ENCODE measurements at places on chromosomes 2 and 18.

- DNase-seq = no peak
Measured at GRCh38 chr2:239657992-239658391, 257.2 kb upstream of the HDAC4 start.

DNA sequence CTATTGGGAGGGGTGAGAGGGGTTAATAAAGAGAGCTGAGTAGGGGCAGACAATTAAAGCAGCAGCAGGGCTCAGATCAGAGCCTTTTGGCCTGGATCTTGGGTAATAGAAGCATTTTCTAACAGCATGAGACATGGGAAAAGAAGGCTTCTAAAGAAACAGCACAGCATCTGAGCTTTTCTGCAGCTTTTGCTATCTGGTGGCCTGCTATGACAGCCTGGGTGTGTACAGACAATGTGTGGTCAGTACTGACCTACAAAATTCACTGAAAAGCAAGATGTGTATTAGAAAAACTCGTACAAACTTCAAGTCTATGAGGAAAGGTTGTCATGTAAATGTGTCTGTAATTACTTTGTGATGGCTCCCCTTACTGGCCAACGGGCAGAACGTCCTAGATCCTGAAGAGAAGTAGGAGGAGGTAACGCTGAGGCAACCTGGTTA, 95.6 kb downstream of the GALNT3 start:
- DNase-seq = no peak

GRCh38 chr2:85698880-85699254, 4.7 kb downstream of the GNLY start:
- no peak for DNase-seq

- no peak for DNase-seq
Measured at GRCh38 chr2:205800773-205801172, 118.5 kb downstream of the NRP2 start.

DNA sequence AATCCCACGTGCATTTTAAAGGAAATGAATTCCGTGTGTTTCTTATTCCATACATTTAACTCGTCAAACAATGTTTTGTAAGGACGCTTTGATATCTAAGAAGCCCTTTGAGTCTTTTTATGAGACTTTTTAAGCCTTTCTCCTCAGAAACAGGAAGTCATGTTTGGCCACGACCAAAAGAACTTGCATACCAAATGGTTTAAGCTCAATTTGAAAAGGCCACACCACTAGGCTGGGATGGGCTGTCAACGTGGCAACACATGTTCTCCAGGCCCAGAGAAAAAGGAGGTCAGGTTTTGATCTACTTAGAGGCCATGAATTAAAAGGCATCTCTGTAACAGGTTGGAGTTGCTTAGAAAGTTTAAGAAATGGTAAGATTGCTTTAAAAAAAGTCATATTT, 441.8 kb downstream of the CMPK2 start:
- no peak for DNase-seq

GRCh38 chr2:211114826-211115455, 558.5 kb downstream of the CPS1 start:
- DNase-seq = no peak

- no peak for DNase-seq
Measured at GRCh38 chr2:188381614-188382013, 89.9 kb downstream of the GULP1 start.

DNA sequence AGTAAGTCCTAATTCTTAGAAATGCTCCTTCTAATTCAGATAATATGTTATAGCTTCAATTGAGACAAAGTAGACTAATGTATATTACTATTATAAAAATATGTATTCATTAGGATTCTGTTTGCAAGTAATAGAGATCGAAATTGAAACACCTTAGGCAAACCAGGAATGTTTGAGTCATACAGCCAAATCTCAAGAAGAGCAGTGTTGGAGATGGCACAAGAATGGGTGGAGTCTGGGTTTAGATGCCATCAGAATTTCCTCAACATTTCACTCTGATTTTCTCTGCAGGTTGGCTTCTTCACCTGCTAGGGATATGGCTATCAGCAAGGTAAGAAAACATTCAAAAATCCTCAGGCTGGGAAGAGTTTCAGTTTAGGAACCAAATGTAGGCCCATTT, 405.4 kb downstream of the CCDC85A start:
- no peak for DNase-seq

DNA sequence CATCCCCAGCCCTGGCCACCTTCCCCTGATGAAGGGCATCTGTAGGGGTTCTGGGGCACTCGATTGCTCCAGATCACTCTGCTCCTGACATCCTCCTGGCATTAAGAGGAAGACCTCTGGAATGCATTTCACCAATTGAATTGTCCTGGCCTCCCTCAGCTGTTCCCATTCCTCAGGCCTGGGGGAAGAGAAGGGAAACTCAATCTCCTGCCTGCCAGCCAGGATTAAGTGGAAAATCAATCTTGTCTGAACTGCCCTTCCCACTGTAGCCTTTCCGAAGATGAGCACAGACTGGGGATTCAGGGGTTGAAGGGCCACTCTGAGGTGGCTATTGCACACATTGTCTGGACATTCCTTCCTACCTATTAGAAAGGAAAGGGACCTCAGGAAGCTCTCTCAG, 99.8 kb downstream of the ALK start:
- DNase-seq = no peak

DNA sequence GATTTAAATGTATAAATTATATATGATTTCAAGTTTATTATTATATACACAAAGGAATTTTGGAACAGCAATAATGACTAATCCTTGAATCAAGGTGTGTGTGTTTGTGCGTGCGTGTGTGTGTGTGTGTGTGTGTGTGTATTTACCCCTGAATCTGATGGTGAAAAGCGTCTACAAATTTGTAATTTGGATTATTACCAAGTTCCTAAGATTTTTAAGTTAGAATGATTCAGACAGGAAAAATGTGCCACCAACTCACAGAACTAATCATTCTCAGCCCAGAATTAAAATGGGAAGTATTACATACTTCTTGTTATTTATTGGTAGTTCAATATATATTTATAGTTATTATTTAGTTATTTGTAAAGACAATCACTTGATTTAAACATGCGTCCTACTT, 12.3 kb downstream of the CALCRL start:
- no peak for DNase-seq

DNA sequence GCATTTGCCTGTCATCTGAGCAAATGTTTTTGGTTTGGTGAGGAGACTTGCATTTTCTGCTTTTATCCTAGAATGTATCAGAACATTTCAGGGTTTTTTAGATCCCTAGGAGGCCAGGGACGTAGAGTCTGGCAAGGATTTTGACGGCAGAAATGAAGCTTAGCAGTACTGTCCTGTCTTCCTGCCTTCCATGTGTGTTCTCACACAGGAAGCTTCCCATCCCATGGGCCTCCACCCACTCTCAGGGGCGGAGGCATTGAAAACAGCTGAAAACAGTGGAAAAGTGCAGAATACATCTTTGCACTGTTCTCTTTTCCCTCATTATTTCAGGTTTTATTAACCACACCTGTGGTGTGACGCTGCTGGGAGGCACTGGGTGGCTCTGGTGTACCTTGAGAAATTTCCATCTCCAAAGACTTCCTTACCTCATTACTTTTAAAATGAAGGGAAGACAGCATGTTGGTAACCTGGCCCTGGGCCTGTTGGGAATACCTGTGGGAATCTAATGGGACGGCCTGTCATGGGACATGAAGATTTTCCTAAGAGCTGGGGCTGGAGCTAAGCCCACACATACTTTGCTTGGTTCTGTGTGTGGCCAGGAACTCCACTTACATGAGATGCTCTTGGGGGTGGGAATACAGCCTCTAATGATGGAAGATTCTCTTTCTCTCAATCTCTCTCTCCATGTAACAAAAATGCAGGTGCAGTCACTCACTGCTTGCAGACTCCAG, 20.5 kb downstream of the PCARE start:
- no peak for DNase-seq

DNA sequence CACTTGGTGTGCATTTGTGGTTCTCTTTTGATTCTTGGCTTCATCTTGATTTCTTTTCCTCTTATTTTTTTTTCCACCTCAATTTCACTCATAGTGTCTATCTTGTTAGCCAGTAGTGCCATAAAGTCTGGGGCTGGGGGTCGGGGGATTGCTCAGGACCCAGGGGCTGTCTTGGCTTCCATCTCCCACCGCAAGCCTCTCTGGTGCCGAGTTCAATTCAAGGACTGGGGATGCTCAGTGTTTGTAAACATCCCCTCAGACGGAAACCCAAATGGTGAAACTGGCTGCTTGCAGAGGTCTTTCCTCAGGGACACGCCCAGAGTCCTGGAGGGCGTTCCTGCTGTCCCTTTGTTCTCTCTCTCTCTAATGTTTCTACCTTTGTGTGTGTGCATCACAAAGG, 173.3 kb downstream of the TWIST2 start:
- no peak for DNase-seq

GRCh38 chr2:214169281-214169680, 241.6 kb upstream of the VWC2L start:
- no peak for DNase-seq

- DNase-seq = no peak
Measured at GRCh38 chr2:206701952-206702605, 16.1 kb downstream of the DYTN start.

DNA sequence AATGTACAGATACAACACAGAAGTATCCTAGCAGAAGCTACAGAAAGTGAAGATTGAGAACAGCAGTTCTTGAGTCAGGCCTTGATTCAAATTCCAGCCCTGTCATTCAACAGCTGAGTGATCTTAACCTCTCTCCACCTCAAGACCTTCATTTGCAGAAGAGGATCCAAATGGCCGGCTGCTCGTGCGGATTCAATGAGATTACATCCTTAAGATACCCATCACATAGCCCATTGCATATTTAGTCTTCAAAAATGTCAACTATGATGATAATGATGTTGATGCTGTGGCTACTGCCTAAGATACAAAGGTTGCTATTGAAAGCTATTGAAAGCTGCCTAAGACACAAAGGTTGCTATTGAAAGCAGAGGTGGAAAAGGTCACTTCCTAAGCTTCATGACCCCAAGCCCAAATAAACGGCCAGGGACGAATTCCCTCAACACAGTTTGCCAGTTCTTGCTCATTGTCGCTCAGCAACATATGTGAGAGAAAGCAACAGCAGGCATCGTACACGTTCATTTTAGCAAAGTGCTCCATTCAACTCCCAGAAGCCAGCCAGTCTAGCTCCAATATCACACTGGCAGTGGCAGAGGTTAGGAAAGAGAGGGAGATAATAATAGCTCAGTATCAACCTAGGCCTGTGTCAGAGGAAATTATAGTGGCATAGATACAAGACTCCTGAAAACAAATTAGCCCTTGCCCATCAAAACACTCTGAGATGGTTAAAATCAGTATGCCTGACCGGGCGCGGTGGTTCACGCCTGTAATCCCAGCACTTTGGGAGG, 36.1 kb downstream of the MRPL35 start:
- no peak for DNase-seq

DNA sequence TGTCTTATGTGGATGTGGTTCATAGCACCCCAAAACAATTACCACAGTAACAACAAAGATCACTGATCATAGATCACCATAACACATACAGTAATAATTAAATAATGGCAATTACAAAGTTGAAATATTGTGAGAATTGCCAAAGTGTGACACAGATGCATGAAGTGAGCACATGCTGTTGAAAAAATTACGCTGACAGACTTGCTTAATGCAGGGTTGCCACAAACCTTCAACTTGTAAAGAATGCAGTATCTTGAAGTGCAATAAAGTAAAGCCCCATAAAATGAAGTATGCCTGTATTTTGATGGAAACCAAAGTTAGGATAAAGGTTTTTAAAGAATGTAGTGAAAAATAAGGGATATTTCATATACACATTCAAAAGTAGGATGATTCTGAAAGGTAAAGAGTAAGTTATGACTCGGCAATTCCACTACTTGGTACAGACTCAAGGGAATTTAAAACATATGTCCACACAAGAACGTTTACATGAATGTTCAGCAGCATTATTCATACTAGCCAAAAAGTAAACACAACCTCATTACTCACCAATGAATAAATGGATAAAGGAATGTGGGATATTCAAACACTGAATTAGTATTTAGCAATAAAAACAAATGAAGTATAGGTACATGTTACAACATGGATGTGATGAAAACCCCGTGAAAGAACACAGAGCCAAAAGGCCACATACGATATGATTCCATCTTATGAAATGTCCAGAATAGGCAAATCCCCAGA, 61.6 kb downstream of the SCN9A start:
- DNase-seq = no peak

DNA sequence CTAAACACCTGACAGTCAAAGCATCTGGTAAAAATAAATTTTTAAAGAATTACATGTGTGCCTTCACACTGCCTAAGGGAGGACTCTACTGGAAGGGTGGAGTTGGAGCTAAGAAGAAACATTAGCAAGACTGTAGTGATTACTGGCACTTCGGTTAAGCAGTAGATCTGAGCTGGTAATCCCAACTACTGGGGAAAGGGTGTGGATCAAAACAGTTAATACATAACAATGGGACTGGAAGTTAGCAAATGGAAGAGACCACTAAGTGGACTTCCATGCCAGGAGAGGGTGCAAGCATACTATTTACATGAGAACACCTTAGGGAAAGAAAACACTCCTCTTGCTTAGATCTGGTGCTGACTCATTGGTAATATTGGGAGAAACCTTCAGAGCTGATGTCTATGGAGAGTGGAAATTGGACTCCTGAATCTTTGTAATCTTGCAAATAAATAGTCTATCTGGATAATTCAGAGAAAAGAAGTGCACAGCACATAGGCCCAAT, 519.6 kb upstream of the LINC00305 start:
- DNase-seq = no peak

GRCh38 chr18:58895385-58895784, 30.7 kb downstream of the ZNF532 start:
- no peak for DNase-seq

DNA sequence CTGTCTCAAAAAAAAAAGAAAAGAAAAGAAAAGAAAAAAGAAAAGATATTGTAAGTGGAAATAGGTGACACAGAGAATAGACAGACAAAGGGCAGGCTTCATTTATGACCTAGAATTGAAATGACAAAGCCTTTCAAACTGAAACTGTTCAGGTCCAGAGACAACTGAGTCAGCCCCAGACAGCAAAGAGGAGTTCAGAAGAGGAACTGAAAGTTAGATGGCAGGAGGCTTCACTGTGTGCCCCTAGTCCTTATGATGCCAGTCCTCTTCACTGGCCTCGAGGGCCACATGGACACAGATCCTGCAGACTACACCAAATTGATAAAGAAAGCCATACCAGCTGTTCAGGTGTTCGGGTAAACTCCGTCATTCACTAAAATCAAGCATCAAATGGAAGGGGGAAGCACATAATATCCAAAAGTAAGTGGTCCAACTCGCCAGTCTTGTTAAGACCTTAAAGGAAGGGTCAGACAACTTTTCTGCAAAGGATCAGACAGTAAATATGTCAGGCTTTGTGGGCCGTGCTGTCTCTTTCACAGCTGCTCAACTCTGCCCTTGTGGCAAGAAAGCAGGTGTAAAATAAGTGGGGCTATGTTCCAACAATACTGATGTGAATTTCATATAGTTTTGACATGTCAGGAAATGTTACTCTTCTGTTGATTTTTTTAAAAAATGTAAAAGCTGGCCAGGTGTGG, 231.9 kb upstream of the MGAT5 start:
- no peak for DNase-seq

DNA sequence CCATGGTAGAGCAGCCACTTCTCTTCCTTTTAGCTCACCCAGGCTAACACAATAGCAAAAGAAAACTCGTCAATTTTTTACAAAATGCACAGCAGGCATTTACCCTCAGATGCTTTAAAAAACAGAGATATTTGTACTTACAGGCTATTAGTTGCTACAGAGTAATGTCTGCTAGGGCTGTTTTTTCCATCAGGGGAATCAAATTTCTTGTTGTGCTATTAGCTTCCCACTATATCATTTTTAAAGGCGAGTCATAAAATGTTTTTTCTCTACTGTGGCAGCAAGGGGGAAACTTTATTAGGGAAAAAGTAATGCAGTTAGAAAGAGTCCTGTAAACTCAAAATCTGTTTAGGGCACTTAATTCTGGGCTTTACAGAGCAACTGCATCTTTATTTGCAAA, 277.9 kb upstream of the THSD7B start:
- DNase-seq = no peak

- no peak for DNase-seq
Measured at GRCh38 chr2:29080886-29081743, 6.8 kb upstream of the PCARE start.
